Femur (tissue), 1 donor: ENCODE measurements at places on chromosomes 12 and 14.

GRCh38 chr12:86712425-86712843 is 456.2 kb upstream of the MGAT4C start:
- no peak for DNase-seq

GRCh38 chr12:127174881-127175280 is 1092.1 kb upstream of the TMEM132C start:
- no peak for DNase-seq

DNA sequence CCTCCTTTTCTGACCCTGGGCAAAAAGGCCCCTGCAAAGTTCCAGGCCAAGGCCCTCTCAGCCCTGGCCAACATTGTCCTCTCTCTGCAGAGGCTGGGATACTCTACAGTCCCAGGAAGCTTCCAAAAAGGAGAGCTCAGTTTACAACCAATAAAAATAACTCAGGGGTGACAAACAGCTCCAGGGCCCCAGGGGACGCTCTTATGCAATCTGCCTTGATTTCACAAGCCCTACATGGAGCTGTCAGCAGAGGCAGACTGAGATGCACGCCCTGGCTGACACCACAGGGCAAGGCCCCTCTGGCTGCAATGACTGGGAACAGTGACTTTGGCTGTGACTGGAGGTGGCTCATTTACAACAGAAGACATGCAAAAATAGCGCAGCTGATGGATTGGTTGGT is 129.0 kb upstream of the MED13L start:
- DNase-seq, result peak; percentile 79

GRCh38 chr12:124126950-124127655 is 154.1 kb downstream of the ZNF664 start:
- DNase-seq, result no peak

GRCh38 chr14:60594062-60594461 is 55.2 kb downstream of the SIX1 start:
- no peak for DNase-seq

DNA sequence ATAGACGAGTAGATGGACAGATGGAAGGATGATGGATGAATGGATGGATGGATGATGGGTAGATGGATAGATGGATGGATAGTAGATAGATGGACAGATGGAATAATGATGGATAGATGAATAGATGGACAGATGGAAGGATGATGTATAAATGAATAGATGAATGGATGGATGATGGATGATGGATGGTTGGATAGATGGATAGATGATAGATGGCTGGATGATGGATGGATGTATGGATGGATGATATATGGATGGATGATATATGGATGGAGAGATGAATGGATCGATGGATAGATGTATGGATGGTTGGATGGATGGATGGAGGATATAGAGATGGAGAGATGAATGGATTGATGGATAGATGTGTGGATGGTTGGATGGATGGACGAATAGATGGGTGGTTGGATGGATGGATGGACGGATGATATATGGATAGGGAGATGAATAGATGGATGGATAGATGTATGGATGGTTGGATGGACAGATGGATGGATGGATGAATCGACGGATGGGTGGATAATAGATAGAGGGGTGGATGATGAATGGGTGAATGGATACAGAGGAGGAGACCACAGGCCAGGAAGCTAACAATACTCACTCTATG is 19.3 kb downstream of the TRPV4 start:
- no peak for DNase-seq

GRCh38 chr12:12265571-12266388 is 1.1 kb downstream of the LRP6 start:
- DNase-seq, result peak; percentile 25

GRCh38 chr14:97293659-97294058 is 496.5 kb downstream of the VRK1 start:
- DNase-seq, result no peak

- DNase-seq, result no peak
These were observed 142.3 kb upstream of the PARP11 start for GRCh38 chr12:4015225-4016091.

DNA sequence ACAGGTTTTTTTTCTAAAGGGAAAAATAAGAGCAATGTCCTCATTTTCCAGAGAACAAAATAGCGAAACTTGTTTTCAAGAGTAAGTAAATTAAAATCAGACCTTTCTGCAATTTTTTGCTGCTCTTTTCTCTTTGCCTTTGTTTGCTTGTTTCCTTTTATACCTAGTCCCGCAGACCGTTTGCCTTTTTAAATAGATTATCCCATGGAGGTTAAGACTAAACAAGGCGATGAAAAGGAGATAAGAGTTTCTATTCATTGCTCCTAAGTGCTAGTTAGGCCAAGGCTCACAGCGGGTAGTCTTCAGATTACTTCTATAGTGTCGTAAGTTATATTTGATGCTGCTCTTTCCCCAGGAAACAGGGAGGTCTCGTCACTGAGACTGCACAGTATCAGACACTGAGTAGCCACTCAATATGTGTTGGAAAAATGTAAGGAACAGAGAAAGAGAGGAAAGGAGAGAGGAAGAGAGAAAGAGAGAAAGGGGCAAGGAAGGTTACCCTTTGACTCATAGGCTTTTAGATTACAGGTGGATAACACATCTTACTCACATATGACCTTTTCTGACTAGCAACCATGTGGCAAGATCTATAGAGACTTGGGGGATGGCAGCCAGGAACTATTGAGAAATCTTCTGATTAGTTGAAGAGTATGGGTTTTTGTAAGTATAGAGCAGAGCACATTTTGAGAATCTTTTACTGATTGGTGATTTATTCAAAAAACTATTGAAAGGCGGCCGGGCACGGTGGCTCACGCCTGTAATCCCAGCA is 107.5 kb upstream of the PARP11 start:
- no peak for DNase-seq

DNA sequence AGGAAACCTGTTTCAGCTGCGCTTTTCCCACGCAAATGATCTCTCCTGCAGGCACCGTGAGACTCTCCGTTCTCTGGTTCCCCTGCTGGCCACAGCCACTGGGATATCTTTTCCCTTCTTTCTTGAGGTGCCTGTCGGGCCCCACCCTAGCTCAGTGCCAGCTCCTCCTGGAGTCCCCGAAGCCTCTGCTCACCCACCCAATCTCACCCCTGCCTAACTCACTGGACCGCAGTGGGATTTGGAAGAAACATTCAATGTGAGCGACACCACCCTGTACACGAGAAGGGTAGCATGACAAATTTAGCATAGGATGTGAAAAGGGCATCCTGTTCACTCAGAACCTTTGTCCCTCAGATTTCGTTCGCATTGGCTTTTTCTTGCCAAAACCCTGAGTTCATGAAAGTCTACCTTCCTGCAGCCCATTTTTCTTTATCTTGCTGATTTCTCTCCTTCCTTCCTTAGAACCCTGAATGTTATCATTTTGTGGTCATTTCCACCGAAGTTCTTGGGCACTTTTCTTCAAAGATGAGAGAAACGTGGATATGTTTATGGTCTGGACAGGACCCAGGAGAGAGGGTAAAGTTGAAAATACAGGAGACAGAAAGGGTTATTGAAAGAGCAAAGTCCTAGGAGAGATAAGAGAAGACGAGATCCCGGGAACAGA is 63.6 kb upstream of the ELK3 start:
- no peak for DNase-seq

DNA sequence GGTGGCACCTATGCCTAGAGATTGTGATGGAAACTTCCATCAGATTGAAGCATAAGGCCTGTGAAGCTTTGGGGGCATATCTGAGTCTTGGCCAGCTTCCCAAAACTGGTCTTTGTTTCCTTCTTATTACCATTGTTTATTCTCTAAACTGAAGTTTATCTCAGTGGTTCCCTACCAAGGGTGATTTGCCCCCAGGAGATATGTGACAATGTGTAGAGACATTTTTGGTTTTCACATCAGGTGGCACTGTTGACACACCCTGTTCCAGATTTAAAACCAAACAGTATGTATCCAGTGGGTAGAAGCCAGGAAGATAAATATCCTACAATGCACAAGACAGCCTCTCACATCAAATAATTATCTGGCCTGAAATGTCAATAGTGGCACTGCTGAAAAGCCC is 22.1 kb downstream of the RASSF9 start:
- DNase-seq, result no peak

- no peak for DNase-seq
These were observed 66.7 kb upstream of the STXBP6 start for GRCh38 chr14:25116607-25117006.

DNA sequence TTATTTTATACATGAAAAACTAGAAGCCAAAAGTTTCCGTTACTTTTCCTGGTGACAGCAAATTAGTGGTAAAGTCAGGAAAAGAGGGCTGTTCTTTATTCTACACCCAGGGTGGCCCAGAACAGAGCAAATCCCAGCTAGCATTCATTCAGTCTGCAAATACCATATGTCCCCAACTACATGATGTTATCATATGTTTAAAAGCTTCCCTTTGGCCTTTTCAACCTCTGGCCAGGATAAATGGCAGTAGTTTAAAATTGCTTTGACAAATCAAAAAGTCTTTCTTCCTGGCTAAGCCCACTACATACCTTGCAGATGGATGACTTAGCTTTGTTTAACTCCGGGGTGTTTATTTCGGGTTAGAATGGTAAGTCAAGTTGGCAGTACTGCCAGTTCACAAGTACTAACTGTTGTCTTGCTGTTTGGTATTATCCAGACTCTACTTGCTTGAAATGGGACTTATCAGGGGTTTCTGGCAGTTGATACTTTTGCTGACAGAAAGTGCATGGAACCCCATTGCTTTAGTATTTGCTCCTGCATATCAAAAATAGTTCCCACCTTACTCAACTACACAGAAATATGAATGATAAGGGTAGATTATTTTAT is 69.7 kb downstream of the PKP2 start:
- DNase-seq, result no peak

- DNase-seq, result no peak
These were observed 20.2 kb upstream of the PPP1R13B start for GRCh38 chr14:103867523-103867953.

DNA sequence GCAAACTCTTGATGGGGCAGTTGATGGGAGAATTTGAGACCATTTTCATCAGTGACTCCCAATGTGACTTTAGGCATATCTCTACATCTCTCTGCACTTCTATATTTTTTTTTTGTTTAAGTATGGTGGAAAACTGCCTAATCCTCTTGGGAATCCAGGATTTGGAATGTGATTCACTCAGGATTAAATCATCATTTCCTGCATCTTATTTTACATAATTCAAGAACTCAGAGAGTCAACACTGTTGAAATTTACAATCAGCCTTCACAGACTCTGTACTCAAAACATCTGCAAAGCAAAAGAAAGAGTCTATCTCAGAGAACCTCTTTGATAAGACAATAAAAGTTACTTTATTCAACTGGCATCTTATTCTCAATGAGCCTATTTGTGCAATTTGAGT is 260.7 kb upstream of the NOS1 start:
- DNase-seq, result no peak

DNA sequence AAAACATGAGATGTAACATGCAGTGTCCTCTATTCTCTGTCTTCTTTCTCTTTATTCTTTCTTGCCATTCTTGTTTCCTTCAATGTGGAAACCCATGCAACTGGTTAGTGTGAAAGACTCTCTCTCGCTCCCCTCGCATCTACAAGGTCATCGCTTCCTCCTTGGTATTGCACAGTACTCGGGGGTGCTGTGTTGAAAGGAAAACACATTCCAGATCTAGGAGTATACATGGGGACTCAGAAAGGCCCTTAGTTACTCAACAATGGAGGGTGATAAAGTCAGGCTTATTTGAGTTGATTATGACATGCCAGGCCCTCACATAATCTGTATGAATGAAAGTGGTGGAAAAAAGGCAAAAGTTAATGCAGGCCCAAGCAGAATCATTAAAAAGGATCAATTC is 75.5 kb upstream of the OVCH1 start:
- no peak for DNase-seq

DNA sequence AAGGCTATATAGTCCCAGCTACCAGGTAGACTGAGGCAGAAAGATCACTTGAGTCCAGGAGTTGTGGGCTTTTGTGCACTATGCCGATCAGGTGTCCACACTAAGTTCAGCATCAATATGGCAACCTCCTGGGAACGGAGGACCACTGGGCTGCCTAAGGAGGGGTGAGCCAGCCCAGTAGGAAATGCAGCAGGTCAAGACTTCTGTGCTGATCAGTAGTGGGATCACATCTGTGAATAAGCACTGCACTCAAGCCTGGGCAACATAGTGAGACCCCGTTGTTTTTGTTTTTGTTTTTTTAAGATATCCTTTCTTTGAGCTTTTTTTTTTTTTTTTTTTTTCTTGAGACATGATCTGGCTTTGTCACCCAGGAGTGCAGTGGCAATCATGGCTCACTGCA is 135.8 kb upstream of the AEBP2 start:
- no peak for DNase-seq

GRCh38 chr12:32788405-32788804 is 32.7 kb upstream of the YARS2 start:
- no peak for DNase-seq

- DNase-seq, result no peak
These were observed 112.7 kb downstream of the SCARB1 start for GRCh38 chr12:124750787-124751471.

DNA sequence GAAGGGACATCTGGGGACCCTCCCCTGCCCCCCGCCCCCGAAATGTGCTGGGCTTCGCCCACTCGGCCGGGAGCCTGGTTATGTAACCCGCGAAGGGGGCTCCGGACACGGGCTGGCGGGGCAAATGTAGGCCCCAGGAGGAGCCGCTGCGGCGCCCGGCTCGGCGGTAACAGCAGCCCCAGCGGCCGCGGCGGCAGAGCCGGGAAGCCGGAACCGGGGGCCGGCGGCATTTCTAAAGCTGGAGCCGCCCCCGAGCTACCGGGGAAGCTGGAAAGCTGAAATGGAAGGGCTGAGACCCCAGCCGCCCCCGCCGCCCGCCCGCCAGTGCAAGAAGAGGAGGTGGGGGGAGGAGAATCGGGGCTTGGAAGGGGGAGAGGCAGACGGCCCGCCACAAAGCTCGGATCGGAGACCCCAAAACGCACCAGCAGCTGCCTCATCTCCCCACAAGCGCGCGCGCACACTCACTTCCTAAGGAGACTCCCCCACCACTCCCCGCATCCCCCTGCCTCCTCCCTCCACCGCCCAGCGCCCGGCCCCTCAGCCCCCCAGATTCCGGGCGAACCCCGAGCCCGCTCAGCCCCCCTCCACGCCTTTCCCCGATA is 1.5 kb downstream of the KDM2B start:
- peak; percentile 53 for DNase-seq

DNA sequence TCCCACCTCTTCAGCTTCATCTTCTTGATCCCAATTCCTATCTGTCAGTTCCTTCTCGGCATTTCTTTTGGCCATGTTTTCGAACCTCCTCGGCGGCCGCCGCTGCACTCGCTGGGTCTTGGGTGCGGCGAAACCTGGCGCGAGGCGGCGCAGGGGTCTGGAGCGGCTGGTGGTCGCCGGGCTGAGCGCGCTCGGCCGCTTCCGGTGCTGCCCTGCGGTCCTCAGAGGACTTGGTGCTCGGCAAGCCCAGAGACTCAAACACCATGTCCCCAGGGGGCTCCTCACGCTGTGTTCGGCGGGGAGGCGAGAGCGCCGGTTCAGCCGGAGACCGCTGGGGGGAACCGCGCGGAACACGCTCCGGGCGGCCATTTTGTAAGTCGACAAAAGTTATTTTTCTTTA is 51.8 kb downstream of the PPP1R36 start:
- DNase-seq, result no peak

- DNase-seq, result no peak
These were observed 764.7 kb downstream of the BCL11B start for GRCh38 chr14:98507264-98507663.
